Activated CD8-positive, alpha-beta T cell treated with anti-CD3 and anti-CD28 coated beads, Interleukin-2, amount 10 ng/mL, durations not matched to agents 7 days and 5 days (primary cell): ENCODE measurements at places on chromosomes 11 and 22.

GRCh38 chr11:104148074-104148473 is 15.9 kb downstream of the PDGFD start:
- no peak overlapping the region for H3K4me3 ChIP-seq
- no peaks in the 10 kb centered on the region for H3K36me3 ChIP-seq
- H3K27me3 ChIP-seq: no peaks in the 10 kb centered on the region
- no peak for DNase-seq

DNA sequence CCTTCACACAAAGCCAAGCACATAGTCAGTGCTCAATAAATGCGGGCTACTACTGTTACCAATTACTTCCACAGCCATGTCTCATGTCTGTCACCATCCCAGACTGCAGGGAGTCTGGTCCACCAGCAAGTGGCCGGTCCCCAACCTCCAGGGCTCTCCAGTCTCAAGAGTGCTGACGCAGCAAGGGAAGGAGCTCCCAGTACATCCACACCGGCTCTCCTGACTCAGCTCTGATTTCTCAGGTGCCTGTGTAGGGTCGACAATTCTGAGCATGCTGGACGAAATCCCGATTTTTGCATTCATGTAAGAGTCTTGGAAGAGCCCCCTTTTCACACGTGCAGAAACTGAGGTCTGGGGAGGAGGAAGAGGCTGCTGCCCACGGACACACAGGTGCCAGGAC is 10.3 kb upstream of the NEFH start:
- peak overlapping the region; percentile 59 for H3K4me3 ChIP-seq
- H3K36me3 ChIP-seq: no peaks in the 10 kb centered on the region
- DNase-seq: no peak
- H3K4me1 ChIP-seq: peaks cover 6% of the 10 kb centered on the region
- no peak overlapping the region for H3K27ac ChIP-seq

DNA sequence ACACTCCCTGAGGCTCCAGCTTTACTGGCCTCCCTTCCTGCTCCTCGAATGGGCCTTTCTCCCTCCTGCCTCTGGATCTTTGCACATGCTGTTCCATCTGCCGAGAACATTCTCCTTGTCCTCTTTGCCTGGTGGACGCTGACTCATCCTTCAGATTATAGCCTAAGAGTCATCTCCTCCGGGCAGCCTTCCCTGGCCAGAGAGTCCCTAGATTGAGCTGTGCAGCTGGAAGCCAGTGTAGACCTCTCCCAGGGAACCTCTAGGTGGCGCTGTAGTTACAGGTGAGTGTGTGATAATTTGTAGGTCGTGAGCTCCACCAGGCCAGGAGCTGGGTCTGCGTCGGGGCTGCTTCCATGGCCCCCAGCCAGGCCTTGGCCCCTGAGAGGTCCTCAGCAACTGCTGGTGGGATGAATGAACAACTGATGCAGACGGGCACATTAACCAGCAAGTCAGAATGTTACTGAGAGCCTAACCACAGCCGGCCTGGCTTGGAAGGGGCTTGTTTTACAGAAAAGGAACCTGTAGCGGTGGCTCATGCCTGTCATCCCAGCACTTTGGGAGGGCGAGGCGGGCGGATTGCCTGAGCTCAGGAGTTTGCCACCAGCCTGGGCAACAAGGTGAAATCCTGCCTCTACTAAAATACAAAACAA is 8.7 kb downstream of the PNPLA5 start:
- H3K4me3 ChIP-seq: no peak overlapping the region
- H3K36me3 ChIP-seq: no peaks in the 10 kb centered on the region
- no peaks in the 10 kb centered on the region for H3K27me3 ChIP-seq
- no peak overlapping the region for H3K27ac ChIP-seq

DNA sequence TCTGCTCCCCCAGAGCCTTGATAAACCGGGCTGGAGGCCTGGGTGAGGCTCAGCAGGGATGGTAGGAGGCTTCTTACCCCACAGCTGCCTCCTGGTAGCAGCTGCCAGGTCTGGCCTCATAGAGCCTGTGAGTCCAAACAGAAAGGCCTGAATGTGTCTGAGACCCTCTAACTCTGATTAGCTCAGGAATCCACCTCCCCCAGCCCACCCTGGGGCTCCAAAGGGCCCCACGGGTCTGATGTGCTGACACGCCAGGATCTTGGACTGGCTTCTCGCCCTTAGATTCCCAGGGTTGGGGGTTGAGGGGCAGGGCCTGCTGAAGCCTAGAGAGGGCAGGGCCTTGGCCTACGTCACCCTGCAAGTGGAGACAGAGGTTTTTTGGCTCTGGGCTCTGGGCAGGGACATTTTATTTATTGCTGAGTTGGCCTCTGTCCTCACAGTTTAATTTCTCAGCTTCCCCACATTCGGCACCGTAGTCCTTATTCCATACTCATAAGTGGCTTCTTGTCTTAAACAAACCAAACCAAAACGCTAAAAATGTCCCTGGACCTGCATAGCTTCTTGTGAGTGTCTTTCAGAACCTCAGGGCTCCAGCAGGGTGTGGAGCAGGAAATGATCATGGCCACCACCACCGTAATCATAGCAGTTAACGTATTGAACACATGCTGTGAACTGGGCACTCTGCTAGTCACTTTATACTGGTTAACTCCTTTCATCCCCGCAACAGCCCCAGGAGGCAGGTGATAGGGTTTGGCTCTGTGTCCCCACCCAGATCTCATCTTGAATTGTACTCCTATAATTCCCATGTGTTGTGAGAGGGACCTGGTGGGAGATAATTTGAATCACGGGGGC is 25.1 kb downstream of the KIAA1671 start:
- H3K27me3 ChIP-seq: peaks cover 9% of the 10 kb centered on the region
- H3K27ac ChIP-seq: no peak overlapping the region
- H3K4me1 ChIP-seq: no peaks in the 10 kb centered on the region
- no peaks in the 10 kb centered on the region for H3K36me3 ChIP-seq
- no peak overlapping the region for H3K4me3 ChIP-seq
- DNase-seq: no peak

DNA sequence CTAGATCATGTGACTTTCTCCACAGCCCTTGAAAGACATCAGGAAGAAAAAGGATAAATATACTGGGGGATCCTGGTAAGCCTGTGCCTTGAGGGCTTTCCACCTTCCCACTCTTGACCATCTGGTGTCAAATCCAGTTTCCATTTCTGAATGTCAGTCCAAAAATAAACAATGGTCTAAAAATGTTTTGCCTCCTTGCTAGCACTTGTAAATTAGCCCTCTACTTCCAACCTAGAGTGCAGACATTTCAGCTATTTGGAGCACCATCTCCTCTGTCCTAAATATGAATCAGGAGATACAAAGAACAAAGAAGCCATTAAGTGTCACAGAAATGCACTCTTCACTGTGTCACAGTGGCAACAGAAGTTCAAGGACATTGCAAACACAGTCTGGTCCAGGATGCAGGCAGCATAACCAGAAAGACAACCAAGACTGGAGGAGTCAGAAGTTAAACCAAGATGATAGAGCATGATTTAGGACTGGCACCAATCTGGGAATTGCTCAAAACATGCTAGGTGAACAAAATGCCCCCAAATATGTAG is 88.1 kb downstream of the CCDC34 start:
- DNase-seq: no peak
- no peaks in the 10 kb centered on the region for H3K36me3 ChIP-seq
- H3K27me3 ChIP-seq: no peaks in the 10 kb centered on the region
- H3K4me1 ChIP-seq: no peaks in the 10 kb centered on the region
- H3K27ac ChIP-seq: no peak overlapping the region

GRCh38 chr11:122175306-122175705 is 59.3 kb upstream of the BLID start:
- no peaks in the 10 kb centered on the region for H3K4me1 ChIP-seq
- H3K27ac ChIP-seq: no peak overlapping the region
- no peaks in the 10 kb centered on the region for H3K36me3 ChIP-seq
- no peak overlapping the region for H3K4me3 ChIP-seq
- no peaks in the 10 kb centered on the region for H3K27me3 ChIP-seq

DNA sequence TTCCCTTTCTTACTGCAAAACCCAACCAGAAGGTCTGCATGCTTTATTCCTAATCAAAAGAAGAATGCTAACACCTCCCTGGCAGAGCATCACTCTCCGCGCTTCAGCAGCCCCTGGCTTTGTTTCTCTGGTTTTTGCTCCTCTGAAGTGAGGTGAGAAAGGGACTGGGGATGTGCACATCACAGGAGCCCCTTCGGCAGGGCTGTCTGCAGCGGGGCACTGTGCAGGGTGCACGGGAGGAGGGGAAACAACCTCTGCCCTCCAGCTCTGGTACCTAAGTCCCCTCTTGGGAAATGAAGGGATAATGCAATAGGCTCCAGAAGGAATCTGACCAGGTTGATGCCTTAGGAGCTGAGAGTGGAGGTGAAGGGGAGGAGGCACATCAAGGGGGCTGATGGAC is 312.7 kb downstream of the NTM start:
- H3K4me1 ChIP-seq: no peaks in the 10 kb centered on the region
- DNase-seq: no peak
- no peaks in the 10 kb centered on the region for H3K36me3 ChIP-seq
- H3K27me3 ChIP-seq: no peaks in the 10 kb centered on the region

DNA sequence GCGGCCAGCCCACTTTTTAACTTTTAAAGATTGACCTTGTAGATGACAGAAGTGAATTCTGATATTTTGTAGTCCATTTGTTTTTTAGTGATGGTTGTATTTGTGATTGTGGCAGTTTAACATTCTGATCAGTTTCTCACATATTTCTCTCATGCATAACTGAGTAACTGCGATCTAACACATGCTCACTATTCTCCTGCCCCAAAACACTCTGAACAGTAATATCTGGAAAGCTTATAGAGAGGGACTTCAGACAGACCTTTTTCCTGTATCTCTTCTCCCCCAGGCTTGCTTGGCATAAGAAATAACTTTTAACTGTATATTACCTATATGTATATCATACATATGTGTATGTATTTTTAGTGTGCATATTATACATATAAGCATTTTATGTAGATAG is 37.3 kb upstream of the MYO18B start:
- no peak overlapping the region for H3K4me3 ChIP-seq
- no peak for DNase-seq
- H3K27ac ChIP-seq: peak overlapping the region; percentile 14
- peaks cover 57% of the 10 kb centered on the region for H3K4me1 ChIP-seq

- no peak for DNase-seq
- no peaks in the 10 kb centered on the region for H3K36me3 ChIP-seq
- H3K27me3 ChIP-seq: no peaks in the 10 kb centered on the region
- H3K4me3 ChIP-seq: no peak overlapping the region
- peaks cover 32% of the 10 kb centered on the region for H3K4me1 ChIP-seq
- no peak overlapping the region for H3K27ac ChIP-seq
These were observed 37.8 kb downstream of the ARRB1 start for GRCh38 chr11:75313513-75314272.

DNA sequence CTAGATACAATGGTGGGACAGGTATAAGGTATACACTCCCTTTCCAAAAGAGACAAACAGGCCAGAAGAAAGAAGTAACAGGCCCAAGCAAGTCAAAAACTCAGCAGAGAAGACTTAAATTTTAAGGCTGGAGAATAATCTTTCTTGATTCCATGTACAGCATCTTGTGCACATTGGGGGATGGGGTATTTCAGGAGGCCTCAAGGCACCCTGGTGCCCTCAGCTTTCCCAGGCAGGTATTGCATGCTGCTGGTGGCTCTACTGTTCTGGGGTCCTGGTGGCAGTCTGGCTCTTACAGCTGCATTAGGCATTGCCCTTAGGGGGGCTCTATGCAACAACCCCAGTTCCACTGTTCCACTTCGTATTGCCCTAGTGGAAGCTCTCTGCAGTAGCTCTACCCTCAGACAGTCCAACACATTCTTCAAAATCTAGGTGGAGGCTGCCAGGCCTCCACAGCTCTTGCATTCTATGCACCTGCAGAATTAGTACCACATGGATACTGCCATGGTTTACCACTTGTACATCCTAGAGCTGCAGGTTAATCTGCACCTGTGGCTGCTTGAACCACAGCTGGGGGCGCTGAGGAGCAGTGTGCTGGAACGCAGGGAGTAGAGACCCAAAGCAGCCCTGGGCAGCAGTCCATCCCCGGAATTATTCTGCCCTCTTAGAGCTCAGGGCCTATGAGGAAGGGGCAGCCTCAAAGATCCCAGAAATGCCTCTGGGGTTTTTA is 4.2 kb upstream of the CTSC start:
- no peak overlapping the region for H3K27ac ChIP-seq
- H3K36me3 ChIP-seq: peaks cover 20% of the 10 kb centered on the region
- H3K27me3 ChIP-seq: no peaks in the 10 kb centered on the region

- H3K4me1 ChIP-seq: peaks cover 93% of the 10 kb centered on the region
- no peaks in the 10 kb centered on the region for H3K27me3 ChIP-seq
- peak overlapping the region; percentile 86 for H3K27ac ChIP-seq
- peak overlapping the region; percentile 49 for H3K4me3 ChIP-seq
These were observed 10.5 kb downstream of the EHD1 start for GRCh38 chr11:64867748-64868462.

DNA sequence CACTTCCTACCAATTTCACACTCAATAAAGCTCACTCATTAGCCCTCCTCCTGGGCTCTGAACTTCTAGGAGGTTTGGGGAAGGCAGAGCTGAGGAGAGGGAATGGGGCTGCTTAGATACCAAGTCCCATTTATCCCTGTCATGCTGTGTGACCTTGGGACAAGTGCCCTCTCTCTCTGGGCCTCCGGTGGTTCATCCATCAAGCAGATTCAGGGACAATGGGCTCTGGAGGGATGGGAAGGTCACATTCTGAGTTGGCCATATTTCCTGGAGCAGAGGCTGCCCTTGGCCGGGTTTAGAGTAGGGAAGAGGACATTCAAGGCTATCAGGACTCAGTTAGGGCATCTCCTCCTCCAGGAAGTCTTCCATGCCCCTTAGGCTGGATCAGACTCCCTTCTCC is 66.7 kb downstream of the PDE2A start:
- no peaks in the 10 kb centered on the region for H3K36me3 ChIP-seq
- no peak for DNase-seq
- H3K27me3 ChIP-seq: peaks cover 27% of the 10 kb centered on the region
- peaks cover 10% of the 10 kb centered on the region for H3K4me1 ChIP-seq
- H3K27ac ChIP-seq: no peak overlapping the region

DNA sequence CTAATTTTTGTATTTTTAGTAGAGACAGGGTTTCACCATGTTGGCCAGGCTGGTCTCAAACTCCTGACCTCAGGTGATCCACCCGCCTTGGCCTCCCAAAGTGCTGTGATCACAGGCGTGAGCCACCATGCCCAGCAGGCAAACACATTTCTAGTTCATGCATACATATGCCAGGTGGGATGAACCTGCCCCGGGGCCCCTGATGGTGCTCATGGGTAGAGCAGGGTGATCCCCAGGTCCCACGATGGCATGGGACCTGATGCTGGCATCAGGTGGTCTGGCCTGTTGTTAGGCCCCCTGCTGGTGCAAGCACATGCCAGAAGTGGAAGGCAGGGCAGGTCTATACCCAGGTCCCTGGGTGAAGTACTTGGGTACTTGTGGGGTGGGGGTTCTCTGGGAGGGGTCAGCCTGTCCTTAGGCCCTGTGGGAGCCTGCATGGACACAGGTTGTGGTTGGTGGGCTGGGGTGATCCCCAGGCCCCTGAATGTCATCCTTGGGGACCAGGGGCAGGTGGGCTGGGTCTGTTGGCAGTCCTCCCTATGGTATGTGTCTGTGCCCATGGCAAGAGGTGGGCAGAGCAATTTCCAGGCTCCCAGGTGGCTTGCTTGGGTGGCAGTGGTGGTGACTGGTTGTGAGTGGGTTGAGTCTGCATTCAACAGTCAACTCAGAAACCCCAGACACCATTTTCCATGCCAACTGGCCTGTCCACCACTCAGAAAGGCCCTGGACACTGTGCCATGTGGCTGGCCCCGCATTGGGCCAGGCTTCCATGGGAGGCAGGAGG is 9.6 kb upstream of the RGL4 start:
- H3K4me1 ChIP-seq: peaks cover 32% of the 10 kb centered on the region
- peaks cover 4% of the 10 kb centered on the region for H3K36me3 ChIP-seq
- no peak overlapping the region for H3K4me3 ChIP-seq
- no peak overlapping the region for H3K27ac ChIP-seq
- DNase-seq: no peak
- H3K27me3 ChIP-seq: no peaks in the 10 kb centered on the region

GRCh38 chr11:48088682-48089050 is 108.3 kb downstream of the PTPRJ start:
- H3K27me3 ChIP-seq: no peaks in the 10 kb centered on the region
- H3K4me3 ChIP-seq: no peak overlapping the region
- no peak overlapping the region for H3K27ac ChIP-seq
- no peak for DNase-seq
- H3K4me1 ChIP-seq: peaks cover 39% of the 10 kb centered on the region
